Activated gamma-delta T cell (primary cell): ENCODE measurements at places on chromosomes 16 and 17.

- DNase-seq, result no peak
Observed at GRCh38 chr17:73227944-73228343, 33.7 kb downstream of the CPSF4L start.

- DNase-seq, result no peak
Observed at GRCh38 chr17:75240394-75241142, 20.8 kb downstream of the GGA3 start.

DNA sequence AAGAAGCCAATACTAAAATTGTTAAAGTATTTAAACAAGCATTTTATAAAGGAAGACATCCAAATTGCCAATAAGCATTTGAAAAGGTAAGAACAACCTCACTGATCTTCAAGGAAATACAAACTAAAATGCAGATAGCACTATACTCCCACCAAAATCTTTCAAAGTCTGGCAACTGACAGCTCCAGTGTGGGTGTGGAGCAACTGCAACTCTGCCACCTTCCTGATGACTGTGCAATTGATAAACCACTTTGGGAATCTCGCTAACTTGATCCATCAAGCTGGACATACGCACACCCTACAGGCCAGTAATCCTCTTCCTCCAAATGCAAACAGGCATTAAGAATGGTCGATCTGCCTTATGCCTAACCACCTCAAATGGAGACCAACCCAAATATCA is 31.9 kb downstream of the LITAFD start:
- DNase-seq, result no peak

DNA sequence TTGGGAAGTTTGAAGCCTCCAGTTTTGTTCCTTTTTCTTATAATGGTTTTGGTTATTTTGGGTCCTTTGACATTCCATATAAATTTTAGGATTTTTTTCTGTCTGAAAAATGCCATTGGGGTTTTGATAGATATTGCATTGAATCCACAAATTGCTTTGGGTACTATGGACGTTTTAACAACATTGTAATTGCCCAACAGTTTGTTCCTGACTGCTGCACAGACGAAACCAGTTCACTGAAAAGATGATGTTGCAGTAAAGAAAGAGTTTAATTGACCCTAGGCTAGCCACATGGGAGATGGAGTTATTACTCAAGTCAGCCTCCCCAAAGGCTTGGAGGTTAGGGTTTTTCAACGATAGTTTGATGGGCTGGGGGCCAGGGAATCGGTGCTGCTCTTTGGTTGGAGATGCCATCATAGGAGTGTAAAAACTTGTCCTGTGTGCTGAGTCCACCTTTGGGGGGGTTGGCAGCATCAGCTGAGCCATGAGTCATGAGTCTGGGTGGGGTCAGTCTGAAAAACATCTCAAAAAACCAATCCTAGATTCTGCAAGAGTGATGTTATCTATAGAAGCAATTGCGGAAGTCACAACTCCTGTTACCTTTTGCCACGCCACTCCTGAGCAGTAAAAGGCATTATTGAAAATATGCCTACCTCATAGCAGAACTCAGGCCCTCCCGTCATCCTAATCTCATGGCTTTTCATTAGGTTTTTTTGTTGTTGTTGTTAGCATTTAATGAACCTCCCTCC is 2.7 kb upstream of the PRSS41 start:
- DNase-seq, result no peak

DNA sequence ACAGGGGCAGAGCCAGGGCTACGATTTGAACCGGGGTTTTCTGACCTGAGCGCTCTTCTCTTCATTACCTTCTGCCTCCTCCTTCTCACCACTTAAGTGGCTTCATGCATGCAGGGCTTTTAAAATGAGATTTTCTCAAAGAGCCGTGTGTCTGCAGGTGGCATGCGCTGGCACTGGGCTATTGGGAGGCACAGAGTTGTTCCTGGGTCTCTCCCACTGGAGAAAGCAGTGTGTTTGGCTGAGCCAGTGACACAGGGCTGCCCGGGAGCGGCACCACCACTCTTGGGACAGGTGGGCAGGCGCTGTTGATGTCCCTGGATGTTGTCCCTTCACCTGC is 218.8 kb upstream of the CHMP6 start:
- no peak for DNase-seq

DNA sequence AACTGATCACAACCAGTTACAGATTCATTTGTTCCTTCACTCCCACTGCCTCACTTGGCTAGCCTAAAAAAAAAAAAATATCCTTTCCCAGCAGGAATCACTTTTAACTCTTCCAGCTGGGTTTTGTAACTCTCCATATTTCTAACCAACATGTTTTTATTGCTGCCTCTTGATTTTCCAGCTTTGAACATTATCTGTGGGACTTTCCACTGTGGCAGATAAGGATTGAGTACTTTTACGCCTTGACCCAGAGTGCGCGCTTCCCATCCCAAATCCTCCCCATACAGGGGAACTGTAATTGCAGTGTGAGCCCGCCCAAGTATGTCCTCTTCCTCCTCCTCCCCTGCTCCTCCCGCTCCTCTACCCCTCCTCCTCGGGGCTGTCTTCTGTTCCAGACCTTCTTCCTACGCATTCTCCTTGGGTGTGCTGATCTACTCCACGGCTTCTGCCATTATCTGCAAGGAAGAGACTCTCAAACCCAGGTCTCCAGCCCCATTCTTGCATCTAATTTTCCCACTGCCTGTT is 43.4 kb downstream of the CYB5D2 start:
- no peak for DNase-seq

DNA sequence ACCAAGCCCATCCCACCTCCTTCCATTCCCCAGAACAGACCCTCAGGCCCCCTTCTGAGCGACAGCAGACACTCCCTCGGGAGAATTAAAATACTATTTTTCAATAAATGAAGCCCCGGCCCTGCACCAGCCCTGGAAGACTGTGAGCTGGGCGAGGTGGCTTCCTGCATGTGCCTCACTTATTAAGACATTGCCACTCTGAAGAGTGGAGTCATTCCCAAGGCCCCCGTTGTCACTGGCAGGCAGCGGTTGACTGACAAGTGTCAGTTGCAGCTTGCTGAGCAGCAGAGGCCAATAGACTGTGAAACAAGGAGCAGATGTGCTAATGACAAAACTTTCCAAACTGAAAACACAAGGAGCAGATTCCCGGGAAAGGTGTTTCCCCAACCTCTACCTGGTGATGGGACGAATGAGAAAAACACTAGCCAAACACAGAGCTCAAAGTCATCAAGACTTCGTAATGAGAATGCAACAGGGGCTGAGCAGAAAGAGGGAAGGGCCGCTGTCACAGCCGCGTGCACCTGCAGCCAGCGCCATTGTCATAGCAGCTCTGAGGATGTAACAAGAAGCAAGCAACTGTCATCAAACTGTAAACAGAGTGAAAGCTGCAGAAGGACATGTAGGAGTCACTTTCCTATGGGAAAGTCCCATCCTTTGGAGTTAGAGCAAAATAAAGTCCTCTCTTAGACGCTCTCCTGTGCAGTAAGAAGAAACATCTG is 232.1 kb downstream of the C16orf78 start:
- no peak for DNase-seq

DNA sequence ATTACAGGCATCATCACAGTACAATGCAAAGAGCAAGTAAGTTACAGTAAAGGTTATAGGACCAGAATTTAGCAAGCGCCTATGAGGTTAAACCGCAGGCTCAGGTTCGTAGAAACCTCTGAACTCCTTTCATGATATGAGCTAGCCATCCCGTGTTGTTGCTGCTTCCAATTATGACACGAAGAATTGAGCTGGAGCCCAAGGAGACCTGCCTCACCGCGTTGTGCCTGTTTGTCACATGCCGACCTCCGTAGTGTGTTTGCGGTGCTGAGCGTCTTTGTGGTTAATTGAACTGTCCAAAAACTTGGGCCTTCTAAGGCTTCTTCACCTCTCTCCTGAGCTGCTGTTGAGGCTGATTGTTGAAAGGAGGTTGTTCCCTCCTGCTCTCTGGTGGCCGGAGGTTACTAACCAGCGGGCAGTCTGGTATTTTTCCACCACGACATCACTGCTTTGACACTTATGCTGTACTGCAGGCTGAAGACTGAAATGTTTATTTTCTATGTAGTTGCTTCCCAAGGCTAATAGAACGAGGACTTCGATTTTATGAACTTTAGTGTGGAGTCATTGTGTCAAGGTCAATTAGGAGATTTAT is 67.5 kb downstream of the SEC14L1 start:
- DNase-seq, result no peak

- DNase-seq, result no peak
Observed at GRCh38 chr17:20981046-20981920, 61.5 kb downstream of the USP22 start.

DNA sequence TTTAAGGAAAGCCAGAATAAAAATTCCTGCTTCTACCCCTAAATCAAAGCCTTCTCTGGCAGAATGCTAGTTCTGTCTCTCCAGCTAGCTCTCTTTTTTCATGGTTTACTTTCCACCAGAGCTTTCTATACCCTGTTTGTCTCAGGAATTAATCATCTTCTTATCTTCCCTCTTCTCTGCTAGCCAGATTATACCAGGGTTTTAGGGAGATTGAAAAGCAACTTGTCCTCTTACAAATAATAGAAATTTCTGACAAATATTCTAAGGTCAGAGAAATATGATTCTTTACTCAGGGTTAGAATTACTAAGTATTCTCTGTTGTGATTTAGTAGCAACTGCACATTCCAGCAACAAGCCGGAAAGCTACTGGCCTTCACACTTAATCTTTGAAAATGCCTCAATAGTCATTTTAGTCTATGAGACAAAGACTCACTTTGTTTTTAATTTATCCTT is 166.4 kb downstream of the TANC2 start:
- DNase-seq, result no peak

- no peak for DNase-seq
Observed at GRCh38 chr16:590815-591200, 942 bp downstream of the RAB40C start.

- no peak for DNase-seq
Observed at GRCh38 chr16:49287572-49287971, 5.9 kb upstream of the CBLN1 start.

GRCh38 chr16:582614-583331 is 7.1 kb upstream of the RAB40C start:
- no peak for DNase-seq

GRCh38 chr17:49521471-49522356 is 26.6 kb downstream of the NGFR start:
- no peak for DNase-seq

DNA sequence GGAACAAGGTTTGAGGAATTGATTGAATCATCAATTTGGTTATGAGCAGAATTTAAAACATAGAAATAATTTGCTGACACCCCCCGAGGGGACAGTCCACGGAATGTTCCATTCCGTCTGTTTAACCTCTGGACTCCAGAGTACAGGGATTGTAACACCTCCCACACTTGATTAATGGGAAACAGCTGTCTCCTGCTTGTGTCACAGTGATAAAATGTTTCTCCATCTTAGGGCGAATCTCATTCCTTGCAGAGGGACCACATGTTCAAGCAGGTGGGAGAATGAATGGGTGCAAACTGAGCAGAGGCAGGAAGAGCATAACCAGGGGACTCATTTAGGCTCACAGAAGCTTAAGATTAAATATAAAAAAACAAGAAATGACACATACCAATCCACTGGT is 249.5 kb upstream of the RBFOX1 start:
- DNase-seq, result no peak

GRCh38 chr17:72838068-72838467 is 254.4 kb downstream of the SLC39A11 start:
- DNase-seq, result no peak

DNA sequence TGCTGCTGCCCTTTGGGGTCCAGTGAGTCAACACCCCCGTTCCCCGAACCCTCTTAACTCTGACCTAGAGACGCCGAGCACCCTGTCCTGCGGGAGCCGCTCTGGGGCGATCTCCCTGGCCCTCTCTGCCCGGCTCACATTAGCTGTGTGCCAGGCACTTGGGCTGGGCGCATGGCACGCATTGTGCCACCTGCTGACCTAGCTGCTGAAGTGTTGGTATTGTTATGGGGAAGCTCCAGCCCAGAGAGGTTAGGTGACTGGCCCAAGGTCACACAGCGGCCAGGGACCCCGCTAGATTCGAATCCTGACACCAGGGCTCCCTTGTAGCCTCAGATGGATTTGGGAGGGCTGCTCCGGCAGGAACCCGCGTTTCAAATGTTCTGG is 1.1 kb downstream of the HSD17B1 start:
- no peak for DNase-seq

DNA sequence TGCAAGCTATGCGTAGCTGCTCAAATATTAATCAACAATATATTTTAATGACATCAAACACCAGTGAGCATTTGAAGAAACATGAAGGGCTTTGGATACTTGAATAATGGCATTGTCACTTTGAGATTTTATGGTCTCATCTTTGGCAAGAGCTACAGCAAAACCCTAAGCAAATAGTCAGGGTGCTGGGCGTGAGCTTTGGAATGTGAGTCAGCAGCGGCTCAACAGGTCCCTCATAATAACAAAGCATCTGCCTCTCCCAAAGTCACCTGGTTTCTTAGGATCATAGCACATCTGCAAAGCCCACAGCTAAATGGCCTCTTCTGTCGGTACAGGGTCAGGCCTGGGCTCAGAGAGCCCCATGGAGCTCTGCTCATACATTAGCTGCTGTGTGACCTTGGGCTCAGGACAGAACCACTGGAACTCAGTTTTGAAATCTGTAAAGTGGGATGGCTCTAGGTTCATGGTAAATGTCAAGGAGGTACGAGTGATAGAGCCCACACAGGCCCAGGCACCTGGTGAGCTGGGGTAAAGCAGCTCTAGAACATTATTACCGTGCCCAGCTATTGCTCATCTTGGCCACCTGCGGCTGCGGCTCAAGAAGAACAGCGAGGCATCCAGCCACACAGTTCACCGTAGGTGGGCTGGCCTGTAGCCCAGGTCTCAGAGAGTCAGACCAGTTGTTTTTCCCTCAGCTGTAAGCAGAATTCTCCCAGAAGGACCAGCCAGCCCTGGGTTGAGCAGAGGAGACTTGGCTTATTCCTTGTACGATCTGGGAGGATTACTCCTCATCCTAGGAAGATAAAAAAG is 544.5 kb upstream of the CDH11 start:
- no peak for DNase-seq

GRCh38 chr17:4852567-4853207 is 19.5 kb downstream of the MINK1 start:
- DNase-seq, result no peak

DNA sequence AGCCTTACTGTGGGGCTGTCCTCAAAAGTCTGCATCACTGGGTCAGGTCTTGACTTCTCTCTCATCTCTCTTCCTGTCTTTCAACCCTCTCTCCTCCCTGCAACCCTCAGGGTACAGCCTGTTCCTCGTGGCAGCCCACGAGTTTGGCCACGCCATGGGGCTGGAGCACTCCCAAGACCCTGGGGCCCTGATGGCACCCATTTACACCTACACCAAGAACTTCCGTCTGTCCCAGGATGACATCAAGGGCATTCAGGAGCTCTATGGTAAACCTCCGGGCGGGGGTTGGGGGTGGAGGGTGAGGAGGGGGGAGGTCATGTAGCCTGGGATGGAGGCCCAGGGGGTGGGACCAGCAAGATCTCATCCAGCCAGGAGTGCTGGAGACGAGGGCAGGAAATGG is 12.7 kb downstream of the MMP2 start:
- DNase-seq, result no peak
